ENCODE measurements at places on chromosomes 12 and 14.

- DNase-seq, result no peak
These were observed 219.6 kb downstream of the CCDC91 start for GRCh38 chr12:28409892-28410291.

- peak; percentile 63 for DNase-seq
These were observed 4.1 kb downstream of the SIX6 start for GRCh38 chr14:60512973-60513571.

- DNase-seq, result peak; percentile 16
These were observed 150.8 kb upstream of the FSCB start for GRCh38 chr14:44657696-44658388.

- no peak for DNase-seq
These were observed 7.6 kb upstream of the FITM1 start for GRCh38 chr14:24122898-24123297.

GRCh38 chr12:12482150-12482761 lies 80.4 kb downstream of the DUSP16 start:
- DNase-seq, result no peak

- DNase-seq, result no peak
These were observed 10.0 kb upstream of the GPRC5A start for GRCh38 chr12:12881151-12881909.

GRCh38 chr12:52980096-52980649 lies 26.1 kb upstream of the EIF4B start:
- DNase-seq, result no peak

DNA sequence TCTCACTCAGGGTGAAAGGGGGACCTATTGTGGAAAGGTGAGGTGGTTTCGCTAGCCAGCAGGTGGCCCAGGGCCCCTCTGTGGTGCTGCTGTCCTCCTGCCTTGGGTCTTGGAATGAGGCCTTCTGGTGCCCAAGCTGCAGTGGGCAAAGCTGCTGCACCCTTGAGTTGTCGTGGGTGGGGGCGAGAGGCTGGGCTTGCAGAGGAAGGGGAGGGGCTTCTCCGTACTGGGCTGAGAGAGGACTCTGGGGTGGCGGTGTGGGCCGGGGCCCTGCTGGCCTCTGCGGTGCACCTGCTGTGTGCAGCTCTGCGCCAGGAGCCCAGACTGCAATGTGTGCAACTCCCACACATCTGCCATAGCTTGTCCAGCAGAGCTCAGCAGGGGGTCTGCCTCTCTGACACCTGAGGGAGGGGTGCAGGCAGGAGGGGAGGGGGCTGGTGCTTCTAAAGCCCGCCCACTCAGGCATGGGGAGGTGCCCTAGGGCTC lies 145.8 kb downstream of the KIF26A start:
- DNase-seq, result no peak

DNA sequence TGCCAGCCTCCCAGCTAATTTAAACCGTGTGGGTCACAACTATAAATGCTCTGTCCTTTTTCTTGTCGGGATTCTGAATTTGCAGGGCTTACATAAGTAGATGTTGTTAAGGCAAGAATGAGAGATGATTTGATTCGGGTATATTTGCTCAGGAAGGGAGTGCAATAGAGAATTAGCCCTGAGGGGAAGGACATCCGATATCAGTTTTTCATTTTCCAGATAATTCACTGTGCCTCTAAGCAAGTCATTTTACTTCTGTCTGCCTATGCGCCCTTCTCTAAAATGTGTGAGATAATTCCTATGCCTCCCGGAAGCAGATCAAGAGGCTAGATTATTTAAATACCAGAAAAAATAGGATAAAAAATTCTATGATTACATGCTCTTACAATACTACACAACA lies 300.5 kb downstream of the RMST start:
- no peak for DNase-seq

GRCh38 chr12:24500421-24500820 lies 448.5 kb downstream of the BCAT1 start:
- DNase-seq, result no peak

DNA sequence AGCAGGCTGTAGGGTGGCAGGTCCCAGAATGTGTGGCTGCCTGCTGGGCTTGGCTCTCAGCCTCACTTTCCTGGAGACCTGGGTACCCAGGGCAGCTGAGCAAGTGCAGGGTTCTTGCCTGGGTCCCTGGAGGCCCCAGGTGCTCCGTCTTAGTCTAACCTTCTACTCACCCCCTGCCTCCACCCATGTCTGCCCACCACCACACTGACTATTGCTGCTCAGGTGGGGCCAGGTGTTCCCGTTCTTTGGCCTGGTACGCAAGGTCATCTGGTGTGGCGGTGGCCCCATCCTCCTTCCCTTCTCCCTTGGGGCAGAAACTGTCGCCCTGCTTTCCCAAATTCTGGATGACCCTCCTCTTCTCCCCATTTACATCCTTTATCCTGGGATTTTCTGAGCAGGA lies 319.9 kb downstream of the TMEM121 start:
- no peak for DNase-seq

DNA sequence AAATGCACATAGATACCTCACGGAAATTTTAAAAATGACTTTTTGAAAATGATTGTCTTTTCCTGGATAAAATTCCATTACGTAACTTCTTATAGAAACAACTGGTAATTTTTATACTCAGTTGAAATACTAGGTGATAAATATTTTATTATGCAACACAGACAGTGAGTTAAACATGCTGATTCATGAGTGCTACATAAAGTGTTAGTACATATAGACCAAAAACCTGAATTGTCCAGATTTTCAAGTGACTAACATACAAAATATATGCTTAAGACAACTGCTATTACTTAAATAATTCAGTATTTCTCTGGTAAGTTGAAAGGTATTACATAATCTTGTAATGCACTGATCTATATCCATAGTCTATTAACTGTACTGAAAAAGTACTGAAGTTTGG lies 11.9 kb downstream of the PTPRO start:
- DNase-seq, result no peak

- DNase-seq, result no peak
These were observed 724 bp downstream of the LTB4R start for GRCh38 chr14:24311837-24312615.

DNA sequence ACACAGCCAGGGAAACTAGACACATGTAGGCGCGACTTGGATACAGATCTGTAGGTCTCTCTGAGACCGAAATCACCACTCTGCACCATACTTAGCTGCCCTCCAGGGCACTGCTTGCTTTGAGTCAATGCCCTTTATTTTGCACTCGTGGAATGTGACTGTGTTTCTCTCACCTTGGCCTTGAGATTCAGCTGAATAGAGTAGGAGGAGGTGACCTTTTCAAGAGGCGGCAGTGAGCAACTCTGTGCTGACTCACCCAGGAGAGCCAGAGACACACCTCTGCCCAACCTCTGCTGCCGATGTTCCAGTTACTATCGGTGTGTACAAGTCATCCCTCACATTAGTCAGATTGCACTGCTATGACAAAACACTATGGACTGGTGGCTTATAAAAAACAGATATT lies 583.4 kb downstream of the VRK1 start:
- DNase-seq, result no peak
